ENCODE measurements at places on chromosomes 1 and 21.
A peak's percentile ranks its signal among the peaks of the same experiment; 100 is the strongest.

- no peak for DNase-seq
These were observed 179.4 kb downstream of the LYPLAL1 start for GRCh38 chr1:219352961-219353651.

DNA sequence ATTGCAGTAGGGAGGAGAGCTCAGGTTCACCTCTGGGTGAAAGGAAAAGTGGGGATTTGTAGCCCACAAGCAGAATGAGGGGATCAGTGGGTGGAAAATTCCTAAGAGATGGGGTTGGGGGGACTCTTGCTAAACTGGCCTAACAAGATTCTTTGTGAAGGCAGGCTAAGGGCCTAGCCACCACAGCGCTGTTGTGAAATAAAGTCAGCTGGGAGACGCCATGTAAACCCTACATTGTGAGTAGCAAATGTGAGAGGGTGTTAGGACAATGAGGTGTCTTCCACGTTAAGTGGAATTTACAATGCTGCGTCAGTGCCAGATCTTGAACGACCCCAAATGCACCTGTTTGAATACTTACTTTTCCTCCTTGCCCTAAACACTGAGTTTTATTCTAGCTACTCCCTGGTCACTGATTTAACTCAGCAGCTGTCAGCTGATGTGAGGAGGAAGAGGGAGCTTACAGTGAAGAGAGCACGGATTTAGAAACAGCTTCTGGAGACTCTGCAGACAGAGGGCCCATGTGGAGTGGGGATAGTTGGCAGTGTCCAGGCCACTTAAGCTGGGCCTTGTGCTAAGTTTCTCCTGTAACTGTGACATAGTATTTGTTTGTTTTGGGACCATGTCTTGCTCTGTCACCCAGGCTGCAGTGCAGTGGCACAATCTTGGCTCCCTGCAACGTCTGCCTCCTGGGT lies 17.3 kb downstream of the PDPN start:
- DNase-seq = peak; percentile 26

DNA sequence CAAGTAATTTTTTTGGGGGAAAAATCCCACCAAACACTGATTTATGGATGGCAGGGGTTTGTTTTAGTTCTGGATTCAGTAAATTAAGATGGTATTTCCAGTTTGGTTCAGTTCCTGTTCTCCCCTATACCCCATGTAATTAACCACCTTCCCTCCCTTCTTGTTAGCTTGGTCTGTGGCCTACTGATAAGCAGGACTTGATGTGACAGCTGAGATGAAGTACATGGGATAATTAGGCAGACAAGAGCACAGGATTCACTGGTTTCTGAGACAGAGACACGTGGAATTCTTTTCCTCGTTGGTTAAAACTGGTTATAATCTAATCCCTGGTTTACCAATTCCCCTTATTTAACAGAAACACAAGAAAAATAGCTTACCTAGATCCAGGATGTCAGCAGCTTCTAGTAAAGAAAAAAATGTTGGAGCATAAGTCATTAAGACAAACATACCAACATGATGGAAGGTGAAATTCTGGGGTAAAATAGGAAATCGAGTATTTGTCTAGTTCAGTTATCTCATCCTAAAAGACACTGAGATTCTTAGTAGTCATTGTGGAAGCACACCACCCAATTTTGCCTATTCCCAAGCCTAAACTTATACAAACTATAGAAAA lies 81.5 kb downstream of the SCMH1 start:
- no peak for DNase-seq

GRCh38 chr1:24990136-24990535 lies 60.1 kb upstream of the RUNX3 start:
- no peak for DNase-seq

DNA sequence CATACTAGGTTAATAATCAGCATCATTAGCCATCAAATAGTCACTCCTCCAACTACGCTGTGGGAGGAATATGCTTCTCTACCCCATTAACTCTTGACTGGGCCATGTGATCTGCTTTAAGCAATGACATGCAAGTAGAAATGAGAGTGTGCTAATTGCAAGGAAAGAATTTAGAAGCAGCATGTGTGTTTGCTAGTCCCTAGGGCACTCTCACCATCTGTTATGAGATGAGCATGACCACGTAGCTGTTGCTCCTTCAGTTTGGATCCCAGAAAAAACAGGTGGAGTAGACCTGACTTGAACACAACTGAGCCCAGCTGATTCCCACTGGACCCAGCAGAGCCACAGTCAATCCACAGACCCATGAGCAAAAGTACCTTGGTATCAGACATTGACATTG lies 19.7 kb upstream of the RGS7 start:
- DNase-seq = no peak

DNA sequence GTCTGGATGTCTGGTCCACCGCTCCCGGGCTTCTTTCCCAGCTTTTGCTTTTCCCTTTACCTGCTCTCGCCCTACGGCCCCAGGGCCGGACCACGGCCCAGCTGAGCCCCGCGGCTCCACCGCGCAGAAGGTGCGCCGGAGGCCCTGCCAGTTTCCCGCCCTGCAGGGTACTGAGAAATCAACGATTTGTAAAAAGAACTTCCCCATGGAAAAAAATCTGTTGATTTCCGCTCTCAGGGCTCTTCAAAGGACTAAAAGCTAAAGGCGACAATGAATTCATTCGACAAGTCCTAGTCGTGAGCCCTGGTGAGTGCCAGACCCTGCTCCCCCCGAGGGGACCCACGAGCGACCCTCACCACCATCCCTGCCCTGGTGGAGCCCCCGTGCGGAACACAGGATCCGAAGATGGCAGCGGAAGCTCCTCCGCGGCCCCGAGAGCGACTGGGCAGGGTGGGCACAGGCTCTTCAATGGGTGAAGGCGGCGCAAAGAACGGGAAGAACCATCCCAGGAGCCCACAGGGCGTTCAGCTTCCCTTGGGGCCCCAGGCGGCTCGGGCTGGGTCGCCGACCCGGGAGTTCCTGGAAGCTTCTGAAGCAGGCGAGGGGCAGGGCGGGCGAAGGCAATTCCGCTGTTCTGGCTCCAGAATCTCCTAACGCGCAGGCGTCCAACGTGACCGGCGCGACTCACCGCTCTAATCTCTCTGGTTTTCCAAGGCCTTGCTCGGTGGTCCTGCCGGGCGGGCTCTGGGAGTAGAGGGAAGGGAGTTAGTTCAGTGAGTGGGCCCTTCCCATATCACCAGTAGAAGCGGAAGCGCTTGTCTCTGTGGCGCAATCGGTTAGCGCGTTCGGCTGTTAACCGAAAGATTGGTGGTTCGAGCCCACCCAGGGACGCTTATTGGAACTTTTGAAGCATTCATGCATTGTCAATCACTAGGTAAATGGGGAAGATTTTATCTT lies 6.6 kb upstream of the RNU1-2 start:
- peak; percentile 93 for DNase-seq

GRCh38 chr1:5424802-5425703 lies 567.2 kb downstream of the NPHP4 start:
- no peak for DNase-seq

- DNase-seq = no peak
These were observed 52.7 kb upstream of the PLA2G4A start for GRCh38 chr1:186775881-186776560.

GRCh38 chr1:192545896-192546521 lies 29.6 kb upstream of the RGS1 start:
- DNase-seq = peak; percentile 16

DNA sequence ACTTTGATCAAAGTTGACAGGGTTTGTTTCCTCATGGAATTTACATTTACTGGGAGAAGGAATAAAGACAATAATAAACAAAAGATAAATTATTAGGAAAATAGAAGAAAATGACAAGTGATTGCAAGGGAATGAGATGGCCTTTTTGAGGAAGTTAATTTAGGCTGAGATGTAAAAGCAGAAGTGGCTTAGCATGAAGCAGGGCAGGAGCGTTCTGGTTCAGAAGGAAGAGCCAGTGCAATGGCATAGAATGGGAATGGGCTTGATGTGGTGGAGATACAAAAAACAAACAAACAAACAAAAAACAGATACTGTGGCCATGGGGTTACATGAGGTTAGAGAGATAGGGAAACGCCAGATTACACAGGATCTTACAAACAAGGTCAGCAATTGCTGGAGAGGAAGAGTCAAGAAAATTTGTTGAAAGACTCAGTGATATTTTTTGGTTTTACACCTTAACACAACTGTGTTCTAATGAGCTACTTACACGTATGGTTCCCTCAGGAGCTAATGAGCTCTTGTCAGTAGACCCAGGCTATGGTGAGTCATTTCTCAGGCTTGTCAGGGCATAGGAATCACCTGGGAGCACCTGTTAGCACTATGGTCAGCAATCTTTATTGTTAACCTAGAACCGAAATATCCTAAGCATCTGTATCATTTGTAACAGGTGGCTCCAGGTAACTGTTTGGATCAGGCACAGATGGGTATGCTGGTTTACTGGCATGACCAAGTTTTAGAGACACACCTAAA lies 8.7 kb upstream of the CADM3 start:
- DNase-seq = no peak

- no peak for DNase-seq
These were observed 12.2 kb downstream of the ZDHHC18 start for GRCh38 chr1:26838474-26839338.

DNA sequence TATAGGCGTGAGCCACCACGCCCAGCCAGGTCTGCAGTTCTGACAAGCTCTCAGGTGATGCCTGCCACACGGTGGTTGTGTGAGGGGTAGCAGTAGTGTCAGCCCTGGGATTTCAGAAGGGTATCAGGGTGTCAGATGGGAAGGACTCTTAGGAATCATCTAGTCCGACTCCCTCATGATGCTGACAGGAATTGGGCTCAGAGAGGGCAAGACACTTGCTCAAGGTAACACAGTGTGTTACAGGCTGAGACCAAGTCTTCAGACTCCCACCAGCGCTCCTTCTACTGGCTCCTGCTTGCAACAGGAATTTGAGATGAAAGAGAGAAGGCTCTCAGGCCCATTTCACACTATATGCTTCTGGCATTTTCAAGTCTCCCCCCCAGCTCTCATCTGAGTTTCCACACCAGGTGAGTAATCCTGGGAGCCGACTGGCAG lies 6.9 kb downstream of the HTR1D start:
- DNase-seq = no peak

DNA sequence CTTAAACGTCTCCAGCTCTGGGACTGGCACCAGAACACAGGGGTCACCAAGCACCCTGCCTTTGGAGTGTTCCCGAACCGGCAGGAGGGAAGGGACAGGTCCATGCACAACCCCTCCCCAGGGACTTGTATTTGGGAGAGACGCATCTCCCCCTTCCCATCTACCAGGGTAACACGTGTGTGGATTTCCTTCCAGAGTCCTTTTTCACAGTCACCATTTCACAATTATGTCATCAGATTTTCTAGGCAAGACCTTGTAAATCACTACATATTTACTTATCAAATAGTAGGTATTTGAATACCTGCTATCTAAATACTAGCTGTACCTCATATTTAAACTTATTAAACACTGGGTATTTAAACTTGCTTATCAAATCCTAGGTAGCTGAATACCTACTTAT lies 57.4 kb upstream of the AJAP1 start:
- DNase-seq = no peak

- peak; percentile 45 for DNase-seq
These were observed 2.2 kb downstream of the IKBKE start for GRCh38 chr1:206472454-206472853.

GRCh38 chr1:22704440-22705067 lies 6.1 kb upstream of the EPHB2 start:
- DNase-seq = peak; percentile 92
